ENCODE measurements at places on chromosomes 13 and 19.

- DNase-seq, result no peak
Measured at GRCh38 chr13:99160415-99160814, 40.2 kb upstream of the UBAC2 start.

GRCh38 chr19:17926044-17926443 is 6.8 kb upstream of the CCDC124 start:
- no peak for DNase-seq

DNA sequence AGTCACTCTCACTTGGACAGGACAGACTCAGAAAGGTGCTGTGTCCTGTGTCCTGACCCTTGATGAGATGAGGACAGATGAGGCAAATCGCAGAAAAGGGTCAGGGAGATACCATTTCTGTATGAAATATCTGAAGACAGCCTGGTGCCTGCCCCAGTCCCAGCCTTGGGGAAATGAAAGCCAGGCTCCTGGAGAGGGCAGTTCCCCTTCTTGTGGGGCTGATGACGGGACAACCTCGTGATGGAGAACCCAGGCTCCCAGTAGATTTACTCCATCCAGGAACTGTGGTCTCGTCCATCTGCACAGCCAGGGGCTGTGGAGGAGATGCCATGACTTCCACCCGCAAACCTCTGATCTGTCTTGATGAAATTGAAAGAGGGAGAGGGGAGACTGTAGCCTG is 13.8 kb downstream of the LILRB1 start:
- DNase-seq, result peak; percentile 8

DNA sequence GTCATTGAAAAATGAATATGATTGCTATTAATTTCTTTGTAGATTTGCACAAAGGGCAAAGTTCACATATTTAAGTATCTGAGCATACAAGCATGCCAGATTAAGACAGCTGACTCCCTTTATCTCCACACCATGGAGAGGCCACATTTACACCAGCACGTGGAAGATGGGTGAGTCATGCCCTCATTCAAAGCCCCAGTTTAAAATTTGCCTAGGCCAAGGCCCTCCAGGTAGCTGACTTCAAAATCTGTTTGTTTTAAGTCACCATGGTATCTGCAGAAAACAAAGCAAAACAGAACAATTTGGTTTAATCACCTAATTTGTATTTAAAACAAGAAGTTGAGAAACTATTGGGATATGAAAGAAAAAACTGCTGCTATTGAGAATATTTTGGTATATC is 109.2 kb downstream of the ESD start:
- DNase-seq, result no peak

GRCh38 chr13:83344518-83344917 is 537.8 kb downstream of the SLITRK1 start:
- no peak for DNase-seq

DNA sequence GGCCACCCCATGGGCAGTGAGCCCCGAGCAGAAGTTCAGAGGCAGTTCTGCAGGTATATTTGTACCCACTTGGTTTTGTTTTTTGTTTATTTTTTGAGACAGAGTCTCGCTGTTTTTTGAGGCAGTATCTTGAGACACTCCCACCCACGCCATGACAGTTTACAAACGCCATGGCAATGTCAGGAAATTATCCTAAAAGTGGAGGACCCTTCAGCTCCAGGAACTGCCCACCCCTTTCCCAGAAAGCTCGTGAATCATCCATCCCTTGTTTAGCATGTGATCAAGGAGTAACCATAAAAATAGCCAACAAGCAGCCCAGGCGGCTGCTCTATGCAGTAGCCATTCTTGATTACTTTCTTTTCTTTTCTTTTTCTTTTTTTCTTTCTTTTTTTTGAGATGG is 41.0 kb downstream of the CELF5 start:
- no peak for DNase-seq

DNA sequence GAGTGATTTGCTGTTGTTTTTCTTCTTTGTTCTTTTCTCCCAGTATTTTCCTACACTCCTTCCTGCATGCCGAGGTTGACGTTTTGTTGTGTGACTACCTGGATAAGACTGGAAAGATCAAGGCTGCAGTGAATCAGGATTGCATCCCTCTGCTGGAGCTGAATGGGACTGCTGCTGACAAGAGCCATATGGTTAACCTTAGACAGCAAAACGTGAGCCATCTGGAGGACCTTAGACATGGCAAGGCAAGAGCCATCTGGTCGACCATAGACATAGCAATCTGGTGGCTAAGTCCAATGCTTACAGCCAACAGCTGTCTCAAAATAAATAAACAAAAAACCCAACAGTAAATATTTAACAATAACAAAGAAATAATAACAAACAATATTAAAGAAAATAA is 42.6 kb upstream of the ZNF91 start:
- no peak for DNase-seq

DNA sequence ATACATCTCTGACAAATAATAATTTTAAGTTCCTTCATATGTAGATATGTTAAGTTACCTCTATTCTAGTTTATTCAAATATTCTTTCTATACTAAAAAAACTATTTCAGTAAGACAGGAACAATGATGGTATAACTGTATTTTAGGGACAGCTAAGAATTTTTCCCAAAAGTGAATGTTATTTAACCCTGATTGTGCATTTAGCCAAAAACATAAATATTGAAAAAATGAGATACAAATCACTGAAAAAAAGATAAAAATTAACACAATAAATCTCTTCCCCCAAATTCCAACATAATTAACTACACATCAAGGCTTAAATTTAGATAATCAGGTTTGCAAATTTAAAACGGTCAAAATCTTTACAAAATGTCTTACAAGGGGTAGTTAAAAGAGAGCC is 58.1 kb downstream of the KCNRG start:
- DNase-seq, result no peak

DNA sequence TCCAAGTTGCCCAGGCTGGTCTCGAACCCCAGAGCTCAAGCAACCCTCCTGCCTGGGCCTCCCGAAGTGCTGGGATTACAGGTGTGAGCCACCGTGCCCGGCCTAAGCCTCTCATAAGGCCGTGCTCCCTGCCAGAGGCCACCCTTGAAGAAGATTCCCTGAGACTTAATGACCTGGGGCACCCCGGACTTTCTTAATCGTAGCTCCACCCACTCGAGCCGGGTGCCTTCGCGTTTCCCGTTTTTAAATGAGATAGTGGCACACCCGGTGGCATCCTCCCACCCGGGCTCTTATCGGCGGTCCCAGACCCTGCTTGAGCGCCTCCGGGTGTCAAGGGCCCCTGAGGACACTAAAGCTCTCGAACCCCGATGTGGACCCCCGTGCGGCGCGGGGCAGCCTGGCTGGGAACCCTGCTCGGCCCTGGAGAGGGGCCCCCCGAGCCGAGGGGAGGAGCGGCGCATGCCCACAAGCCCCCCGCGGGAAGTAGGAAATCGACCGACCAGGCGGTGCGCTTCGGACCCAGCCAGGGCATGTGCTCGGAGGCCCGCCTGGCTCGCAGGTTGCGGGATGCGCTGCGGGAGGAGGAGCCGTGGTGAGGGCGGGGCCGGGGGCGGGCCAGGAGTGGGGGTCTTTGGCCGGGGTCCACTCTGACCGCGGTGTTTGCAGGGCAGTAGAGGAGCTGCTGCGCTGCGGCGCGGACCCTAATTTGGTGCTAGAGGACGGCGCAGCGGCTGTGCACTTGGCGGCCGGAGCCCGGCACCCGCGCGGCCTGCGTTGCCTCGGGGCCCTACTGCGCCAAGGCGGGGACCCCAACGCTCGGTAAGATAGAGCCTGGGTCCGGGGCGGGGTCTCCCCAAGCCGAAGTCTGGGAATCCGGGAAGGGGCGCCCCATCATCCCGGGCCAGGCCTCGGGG is at the start of gene ANKLE1:
ANKLE1 (plus strand) TSS at position 511 of the 914 bp plus-strand sequence; CDS start at position 531, 20 bp downstream.
- no peak for DNase-seq

GRCh38 chr13:99085139-99085807 is 107.4 kb upstream of the DOCK9 start:
- DNase-seq, result no peak

- no peak for DNase-seq
Measured at GRCh38 chr13:51786425-51787265, 17.3 kb downstream of the DHRS12 start.

- DNase-seq, result no peak
Measured at GRCh38 chr13:109615721-109616420, 170.5 kb downstream of the IRS2 start.

GRCh38 chr13:27086599-27087265 is 84.9 kb downstream of the USP12 start:
- no peak for DNase-seq

DNA sequence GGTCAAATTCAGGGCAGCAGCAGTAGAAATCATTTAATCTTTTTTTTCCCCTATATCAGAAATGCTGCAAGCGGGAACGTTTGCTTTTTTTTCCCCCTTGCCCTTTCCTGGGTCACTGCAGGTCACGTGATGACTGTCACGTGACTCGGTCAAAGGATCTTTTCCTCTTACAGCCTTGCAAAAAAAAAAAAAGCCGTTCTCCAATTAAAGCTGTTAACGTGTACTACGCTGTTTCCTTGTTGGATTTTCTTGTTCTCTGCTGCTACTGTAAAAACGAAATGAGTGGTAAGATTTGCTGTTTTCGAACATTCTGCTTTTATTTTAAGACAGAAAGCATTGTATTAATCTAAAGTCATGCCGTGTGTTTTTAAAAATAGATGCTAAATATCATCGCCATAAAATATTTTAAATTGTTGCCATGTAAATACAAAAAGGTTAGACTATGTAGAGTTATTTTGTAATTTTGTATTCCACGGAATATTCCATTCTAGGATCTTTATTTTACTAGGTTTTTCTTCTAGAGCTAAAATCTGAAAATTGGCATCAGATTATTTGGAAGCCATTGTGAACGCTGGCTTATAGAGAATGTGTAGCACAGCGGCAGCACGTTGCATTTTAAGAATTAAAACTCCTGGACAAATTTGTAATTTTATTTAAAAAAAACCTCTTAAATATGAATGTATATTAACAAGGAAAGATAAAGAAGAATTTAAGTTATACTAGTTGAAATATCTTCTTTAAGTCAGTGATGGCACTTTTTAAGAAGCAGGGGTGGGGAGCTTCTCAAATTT is 109.8 kb upstream of the MLNR start:
- DNase-seq, result peak; percentile 89

GRCh38 chr13:35866801-35867200 is 264.4 kb downstream of the DCLK1 start:
- no peak for DNase-seq

DNA sequence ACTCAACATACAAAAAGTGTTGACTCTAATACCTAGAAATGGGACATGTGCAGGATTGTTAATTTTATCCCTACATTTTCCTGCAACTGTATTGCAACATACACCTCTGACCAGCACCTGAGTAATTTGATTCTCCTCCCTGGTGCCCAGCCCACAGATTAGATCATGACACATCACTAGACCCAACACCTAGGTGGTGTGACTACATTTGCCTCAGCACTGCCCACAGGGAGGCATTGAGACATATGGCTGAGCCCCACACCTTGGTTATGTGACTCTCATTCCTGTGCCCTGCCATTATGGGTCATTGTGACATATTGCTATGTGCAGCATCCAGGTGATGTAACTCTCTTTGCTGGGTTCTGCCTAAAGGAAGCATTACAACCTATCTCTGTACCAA is 13.2 kb upstream of the ZNF254 start:
- no peak for DNase-seq

All from putamen (tissue), 1 donor.